CD4-positive, alpha-beta T cell treated with Interferon alpha-2 for 1 hour (primary cell): ENCODE measurements at places on chromosomes 16 and 17.

- no peak for DNase-seq
These were observed 13.4 kb downstream of the MCRIP1 start for GRCh38 chr17:81819708-81820107.

DNA sequence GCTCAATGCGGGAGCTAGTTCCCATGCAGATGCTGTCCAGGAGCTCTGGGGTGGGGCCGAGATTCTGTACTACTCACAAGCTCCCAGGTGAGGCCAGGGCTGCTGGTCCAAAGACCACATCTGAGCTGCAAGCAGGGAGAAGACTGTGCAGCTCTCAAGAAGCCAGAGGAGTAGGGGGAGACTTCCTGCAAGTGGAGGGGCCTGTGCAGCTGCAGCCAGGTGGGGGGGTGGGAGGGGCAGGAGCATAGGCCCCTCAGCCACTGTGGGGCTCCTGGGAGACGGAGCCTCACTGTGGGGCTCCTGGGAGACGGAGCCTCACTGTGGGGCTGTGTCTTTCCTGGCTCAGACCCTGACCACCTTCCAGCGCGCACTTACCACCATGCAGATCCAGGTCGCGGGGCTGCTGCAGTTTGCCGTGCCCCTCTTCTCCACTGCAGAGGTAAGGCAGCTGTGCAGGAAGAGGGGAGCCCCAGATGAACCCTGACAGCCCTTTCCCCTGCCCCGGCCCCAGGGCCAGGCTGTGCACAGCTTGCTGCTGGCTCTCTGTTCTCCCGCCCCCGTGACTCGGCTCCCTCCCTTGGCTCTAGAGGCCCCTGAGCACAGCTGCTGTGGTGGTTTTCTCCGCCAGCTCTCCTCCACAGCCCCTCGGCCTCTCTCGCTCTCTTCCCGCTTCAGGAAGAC is 24.3 kb upstream of the DNAI2 start:
- no peak for DNase-seq

- no peak for DNase-seq
These were observed 189.3 kb upstream of the TNRC6C start for GRCh38 chr17:77769215-77769614.

DNA sequence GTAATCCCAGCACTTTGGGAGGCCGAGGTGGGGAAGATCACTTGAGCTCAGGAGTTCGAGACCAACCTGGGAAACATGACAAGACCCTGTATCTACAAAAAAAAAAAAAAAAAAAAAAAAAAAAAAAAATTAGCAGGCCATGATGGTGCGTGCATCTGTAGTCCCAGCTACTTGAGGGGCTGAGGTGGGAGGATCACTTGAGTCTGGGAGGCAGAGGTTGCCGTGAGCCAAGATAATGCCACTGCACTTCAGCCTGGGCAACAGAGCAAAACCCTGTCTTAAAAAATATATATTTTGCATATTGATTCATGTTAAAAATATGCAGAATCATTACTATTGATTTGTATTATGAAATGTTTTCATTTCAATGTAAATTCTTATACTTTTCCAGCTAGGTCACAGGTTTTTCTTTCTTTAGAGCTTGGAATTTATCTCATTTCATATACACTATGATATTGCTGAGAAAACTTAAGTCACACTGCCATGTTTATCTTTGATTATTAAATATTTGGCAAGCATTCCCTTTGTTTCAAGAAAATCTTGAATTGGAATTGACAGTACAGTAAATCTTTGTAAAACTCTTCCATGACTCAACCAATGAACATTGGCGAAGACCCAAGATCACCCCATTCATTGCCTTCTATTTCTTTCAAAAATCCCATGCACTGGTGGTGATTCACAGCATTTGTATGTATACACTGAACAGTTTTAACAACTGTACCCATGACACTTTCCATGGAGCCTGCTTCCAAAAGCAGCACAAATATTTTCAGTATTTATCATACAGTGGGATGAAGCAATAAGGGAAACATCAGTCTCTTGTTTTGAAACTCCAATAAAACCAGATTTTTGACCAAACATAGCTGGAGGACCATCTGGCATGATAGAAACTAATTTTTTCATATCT is 83.5 kb upstream of the TNRC6A start:
- DNase-seq: no peak

DNA sequence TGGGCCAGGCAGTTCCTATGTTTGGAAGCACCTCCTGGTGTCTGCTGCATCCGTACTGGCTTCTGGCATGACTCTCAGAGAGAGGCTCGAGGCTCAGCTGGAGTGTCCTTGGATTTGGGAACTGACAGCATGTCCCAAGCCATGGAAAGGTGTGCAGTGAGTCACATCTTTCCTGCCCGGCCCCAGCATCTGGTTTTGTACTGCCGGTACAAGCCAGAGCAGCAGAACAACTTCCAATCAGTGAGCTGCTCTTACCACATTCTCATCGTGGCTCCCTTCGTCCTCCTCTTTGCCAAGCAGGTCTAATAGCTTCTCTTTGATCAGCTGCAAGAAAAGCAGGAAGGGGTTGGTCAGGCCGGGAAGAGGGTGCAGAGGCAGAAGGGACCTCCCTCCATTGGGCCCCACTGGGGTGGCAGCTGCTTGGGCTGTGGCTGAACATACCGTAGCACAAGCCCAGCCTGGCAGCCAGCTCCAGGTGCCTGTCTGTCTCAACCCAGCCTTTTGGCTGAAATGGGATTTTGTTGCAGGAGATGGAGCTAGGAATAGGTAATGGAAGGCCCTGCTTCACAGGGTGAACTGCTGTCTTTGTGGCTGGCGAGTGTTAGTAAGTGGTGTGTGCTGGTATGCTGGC is 24.2 kb downstream of the SPACA3 start:
- no peak for DNase-seq

DNA sequence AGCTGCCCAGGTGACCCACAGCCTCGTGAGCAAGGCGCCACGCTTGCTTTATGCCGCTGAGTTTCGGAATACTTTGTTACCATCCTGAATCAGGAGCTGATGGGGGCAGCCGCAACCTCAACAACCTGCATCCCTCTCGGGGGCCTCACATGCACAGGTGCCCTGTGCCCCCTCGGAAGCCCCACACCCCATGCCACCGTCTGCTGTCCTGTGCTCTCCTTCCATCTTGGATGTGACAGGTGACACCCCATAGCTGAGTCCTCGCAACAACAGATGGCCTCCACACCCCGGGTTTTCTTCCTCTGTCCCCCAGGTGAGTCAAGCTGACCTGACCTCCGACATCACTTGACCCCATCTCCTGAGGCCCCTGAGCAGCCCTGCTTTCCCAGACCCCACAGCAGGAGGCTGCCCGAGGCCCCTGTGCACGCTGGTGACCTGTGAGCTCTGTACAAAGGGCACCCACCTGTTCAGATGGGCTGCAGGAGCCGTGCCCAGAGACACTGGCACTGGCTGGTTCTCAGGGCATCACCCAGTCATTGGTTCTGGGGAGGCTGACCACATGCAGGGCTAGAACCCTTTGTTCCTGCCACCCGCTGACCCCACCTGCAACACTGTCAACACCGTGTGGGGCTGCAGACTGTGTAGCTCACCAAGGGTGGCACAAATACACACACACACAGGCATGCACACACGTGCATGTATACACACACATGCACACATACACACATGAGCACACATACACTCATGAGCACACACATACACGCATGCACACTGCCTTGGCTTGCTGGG is 57.7 kb downstream of the RMI2 start:
- DNase-seq: no peak

DNA sequence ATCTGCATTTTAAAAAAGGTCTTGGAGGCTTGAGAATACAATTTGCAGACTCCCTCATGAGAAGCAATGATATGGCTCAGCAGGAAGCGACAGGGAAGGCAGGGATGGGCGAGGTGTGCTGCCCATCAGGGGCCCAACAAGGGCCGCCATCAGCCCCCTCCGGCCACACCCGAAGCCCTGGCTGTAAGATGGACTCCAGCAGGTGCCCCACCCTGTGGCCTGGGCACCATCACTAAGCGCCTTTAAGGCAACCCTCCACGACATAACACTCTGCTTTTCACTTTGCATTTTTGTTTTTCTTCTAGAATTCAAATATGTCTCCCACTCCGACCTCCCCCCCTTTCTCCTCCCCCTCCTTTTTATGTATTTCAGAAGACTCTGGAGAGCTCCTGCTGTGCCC is 52.2 kb upstream of the RCVRN start:
- DNase-seq: no peak

GRCh38 chr17:34570506-34570905 is 8.9 kb upstream of the TMEM132E start:
- no peak for DNase-seq

DNA sequence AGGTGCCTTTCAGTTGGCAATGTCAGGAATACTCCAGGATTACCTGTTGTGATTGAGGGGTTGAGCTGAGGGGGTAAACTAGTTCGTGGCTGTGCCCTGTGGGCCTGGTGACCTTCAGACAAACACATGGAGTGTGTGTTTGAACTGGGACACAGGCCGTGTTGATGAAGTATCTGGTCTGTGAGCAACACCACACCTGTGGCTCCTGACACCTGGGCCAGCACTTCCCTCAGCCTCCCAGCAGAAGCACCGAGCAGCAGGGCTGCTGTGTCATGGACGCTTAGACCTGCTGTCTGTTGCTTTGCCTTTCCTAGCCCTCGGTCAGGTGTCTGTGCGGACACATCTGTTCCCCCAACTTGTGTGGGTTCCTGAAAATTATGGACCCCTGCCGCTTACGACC is 82.9 kb downstream of the KSR1 start:
- DNase-seq: no peak

DNA sequence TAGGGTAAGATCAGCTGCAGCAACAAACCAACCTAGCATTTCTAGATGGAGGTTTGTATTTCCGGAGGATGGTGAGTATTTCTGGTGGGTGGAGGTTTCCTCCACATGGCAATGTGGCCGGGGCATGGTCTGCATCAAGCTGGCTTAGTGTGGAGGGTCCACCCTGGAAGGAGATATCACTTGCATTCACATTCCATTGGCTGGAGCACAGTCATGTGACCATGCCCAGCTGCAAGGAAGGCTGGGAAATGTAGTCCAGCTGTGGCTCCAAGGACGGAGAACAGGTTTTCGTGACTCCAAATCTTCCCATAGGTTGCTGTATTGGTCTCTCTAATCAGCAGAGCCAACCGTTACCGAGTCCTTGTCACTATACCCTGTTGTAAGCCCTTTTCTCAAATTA is 68.7 kb downstream of the RAI1 start:
- peak; percentile 66 for DNase-seq

DNA sequence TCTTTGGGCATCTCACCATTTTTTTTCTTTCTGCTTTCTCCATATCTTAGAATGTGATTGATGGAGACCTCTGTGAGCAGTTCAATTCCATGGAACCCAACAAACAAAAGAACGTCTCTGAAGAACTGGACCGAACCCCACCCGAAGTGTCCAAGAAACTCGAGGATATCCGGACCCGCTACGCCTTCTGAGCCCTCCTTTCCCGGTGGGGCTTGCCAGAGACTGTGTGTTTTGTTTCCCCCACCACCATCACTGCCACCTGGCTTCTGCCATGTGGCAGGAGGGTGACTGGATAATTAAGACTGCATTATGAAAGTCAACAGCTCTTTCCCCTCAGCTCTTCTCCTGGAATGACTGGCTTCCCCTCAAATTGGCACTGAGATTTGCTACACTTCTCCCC is 48.0 kb downstream of the SF3B3 start:
- no peak for DNase-seq

GRCh38 chr17:63445065-63445464 is 1.0 kb downstream of the CYB561 start:
- no peak for DNase-seq

GRCh38 chr17:4635823-4636375 is 5.6 kb downstream of the ALOX15 start:
- DNase-seq: peak; percentile 29

GRCh38 chr16:57536306-57537193 is at the start of gene CCDC102A:
Gene CCDC102A (minus strand): TSS chr16:57536571. CDS start chr16:57529177, 7,394 bp downstream.
- no peak for DNase-seq

- DNase-seq: peak; percentile 59
These were observed 6.3 kb downstream of the LMF1 start for GRCh38 chr16:964356-965035.

- no peak for DNase-seq
These were observed 7.3 kb downstream of the CDH11 start for GRCh38 chr16:65114527-65114926.

DNA sequence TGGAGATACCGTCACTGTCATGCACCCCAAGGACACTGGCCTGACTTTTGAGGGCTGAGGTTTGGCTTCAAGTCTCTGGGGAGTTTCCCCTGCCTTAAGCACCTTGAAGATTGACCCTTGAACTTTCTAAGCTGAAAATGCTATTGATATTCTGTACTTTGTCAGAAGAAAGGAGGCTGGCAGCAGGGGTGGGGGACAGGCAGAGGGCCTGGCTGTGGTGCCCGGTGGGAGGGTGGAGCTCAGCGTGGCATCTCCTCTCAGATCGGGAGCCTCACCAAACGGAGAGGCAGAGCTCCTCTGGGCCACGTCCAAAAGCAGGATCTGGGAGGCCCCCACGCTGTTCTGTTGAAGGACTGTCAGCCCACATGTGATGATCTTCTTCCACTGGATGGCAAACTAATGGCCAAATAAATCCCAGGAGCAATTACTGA is 305.2 kb upstream of the IRX3 start:
- no peak for DNase-seq

GRCh38 chr16:30996324-30996984 is 11.4 kb downstream of the HSD3B7 start:
- no peak for DNase-seq

GRCh38 chr17:53217311-53217710 is 605.4 kb upstream of the KIF2B start:
- DNase-seq: no peak

- peak; percentile 72 for DNase-seq
These were observed 55.0 kb upstream of the CBFA2T3 start for GRCh38 chr16:89031715-89032659.

- DNase-seq: peak; percentile 44
These were observed 914 bp downstream of the MAP1LC3B start for GRCh38 chr16:87392821-87393679.

GRCh38 chr17:19010729-19011505 is 6.4 kb upstream of the FAM83G start:
- DNase-seq: no peak

- DNase-seq: no peak
These were observed 85.3 kb downstream of the ENGASE start for GRCh38 chr17:79159926-79160325.

DNA sequence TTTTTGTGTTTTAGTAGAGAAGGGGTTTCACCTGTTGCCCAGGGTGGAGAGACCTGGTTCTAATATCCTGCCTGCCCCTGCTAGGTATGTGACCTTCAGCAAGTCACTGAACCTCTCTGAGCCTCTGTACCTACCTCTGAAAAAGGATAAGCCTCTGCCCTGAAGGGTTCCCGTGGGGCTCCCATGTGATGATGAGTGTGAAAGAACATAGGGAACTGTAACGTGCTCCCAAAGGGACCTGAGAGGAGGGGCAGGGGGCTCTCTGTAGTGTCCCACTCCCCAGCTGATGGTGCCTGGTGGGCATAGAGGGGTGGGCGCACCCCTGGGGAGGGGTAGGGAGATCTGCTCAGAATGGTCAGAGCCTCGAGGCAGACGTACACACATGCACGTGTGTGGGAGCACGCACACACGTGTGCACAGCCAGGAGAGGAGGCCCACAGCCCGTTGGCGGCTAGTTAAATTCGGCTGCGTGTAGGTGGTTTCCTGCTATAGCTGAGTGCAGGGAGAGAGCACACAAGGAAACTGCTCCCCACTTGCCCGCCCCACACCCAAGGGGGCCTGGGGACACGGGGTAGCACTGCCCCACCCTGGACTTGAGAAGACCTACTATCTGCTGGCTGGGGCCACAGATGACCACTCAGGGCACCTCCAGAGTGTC is 6.7 kb downstream of the KCNH4 start:
- no peak for DNase-seq

GRCh38 chr16:54484700-54485099 is 198.1 kb upstream of the IRX3 start:
- no peak for DNase-seq

GRCh38 chr17:40535924-40536294 is 29.4 kb downstream of the CCR7 start:
- DNase-seq: no peak

- no peak for DNase-seq
These were observed 147.6 kb downstream of the SOCS1 start for GRCh38 chr16:11108466-11108805.
